Activated CD4-positive, alpha-beta memory T cell treated with anti-CD3 and anti-CD28 coated beads, Interleukin-2, amount 10 ng/mL, durations not matched to agents 7 days and 5 days (primary cell): ENCODE measurements at places on chromosomes 2 and 18. TPM values are rescaled to one million over a fixed set of nuclear protein-coding genes. Genes with fewer than 3 reads are reported as not detected.

NPAS2 gene
- total RNA-seq, result 0.55 TPM

GNLY gene
- 599 TPM for total RNA-seq

C2orf80 gene
- total RNA-seq, result not detected

PROKR1 gene
- not detected for total RNA-seq

ACADL gene
- not detected for total RNA-seq

- no peak for DNase-seq
- no peak overlapping the region for H3K27ac ChIP-seq
- H3K36me3 ChIP-seq, result peaks cover 13% of the 10 kb centered on the region
Measured at GRCh38 chr2:10316336-10316735, 13.6 kb downstream of the HPCAL1 start.

DNA sequence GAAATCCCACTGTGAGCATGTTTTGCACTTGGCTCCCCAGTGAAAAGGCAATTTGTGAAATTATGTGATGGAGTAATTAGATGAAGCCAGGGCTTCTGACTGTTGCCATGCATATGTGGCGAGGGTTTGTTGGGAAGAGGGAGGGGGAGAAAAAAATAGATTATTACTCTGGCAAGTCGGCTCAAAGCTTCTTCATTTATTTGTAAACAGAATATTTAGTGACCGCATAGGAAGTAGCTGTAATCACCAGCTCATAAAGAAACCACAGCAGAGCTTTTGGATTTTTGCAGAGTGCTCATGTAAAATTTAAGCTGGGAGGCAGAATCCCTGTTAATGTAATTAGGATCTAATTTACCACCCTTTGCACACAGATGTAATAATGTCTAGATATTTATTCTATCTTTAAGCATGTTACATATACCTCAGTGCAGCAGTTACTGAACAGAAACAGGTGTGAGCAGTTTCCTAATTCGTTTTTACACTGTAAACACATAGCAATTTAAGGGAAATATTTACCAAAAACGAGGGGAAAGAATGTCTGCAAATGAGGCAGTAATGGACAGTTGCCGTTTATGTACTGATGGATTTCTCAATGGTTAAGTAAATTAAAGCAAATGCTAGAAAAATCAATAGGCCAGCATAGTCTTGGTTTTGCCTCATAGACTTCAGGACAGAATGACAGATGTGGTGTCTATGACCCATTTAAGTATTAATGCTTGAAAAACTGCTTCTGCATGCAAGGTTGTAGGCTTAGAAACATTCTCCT, 87.9 kb downstream of the MEIS1 start:
- no peak overlapping the region for H3K4me3 ChIP-seq
- no peaks in the 10 kb centered on the region for H3K4me1 ChIP-seq
- no peak overlapping the region for H3K27ac ChIP-seq
- no peak for DNase-seq

DNA sequence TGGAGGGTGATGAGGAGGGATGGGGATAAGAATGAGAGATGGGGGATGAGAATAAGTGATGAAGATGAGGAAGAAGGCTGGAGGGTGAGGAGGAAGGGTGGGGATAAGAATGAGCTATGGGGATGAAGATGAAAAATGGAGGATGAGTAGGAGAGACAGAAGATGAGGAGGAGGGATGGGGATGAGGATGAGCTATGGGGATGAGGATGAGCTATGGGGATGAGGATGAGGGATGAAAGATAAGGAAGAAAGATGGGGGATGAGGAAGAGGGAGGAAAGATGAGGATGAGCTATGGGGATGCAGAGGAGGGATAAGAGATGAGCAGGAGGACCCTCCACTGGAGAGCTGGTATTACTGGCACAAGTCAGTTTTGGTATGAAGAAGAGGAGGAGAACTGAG, 231.5 kb downstream of the NAPG start:
- no peaks in the 10 kb centered on the region for H3K4me1 ChIP-seq
- no peak overlapping the region for H3K4me3 ChIP-seq
- H3K36me3 ChIP-seq, result no peaks in the 10 kb centered on the region
- no peak for DNase-seq

DNA sequence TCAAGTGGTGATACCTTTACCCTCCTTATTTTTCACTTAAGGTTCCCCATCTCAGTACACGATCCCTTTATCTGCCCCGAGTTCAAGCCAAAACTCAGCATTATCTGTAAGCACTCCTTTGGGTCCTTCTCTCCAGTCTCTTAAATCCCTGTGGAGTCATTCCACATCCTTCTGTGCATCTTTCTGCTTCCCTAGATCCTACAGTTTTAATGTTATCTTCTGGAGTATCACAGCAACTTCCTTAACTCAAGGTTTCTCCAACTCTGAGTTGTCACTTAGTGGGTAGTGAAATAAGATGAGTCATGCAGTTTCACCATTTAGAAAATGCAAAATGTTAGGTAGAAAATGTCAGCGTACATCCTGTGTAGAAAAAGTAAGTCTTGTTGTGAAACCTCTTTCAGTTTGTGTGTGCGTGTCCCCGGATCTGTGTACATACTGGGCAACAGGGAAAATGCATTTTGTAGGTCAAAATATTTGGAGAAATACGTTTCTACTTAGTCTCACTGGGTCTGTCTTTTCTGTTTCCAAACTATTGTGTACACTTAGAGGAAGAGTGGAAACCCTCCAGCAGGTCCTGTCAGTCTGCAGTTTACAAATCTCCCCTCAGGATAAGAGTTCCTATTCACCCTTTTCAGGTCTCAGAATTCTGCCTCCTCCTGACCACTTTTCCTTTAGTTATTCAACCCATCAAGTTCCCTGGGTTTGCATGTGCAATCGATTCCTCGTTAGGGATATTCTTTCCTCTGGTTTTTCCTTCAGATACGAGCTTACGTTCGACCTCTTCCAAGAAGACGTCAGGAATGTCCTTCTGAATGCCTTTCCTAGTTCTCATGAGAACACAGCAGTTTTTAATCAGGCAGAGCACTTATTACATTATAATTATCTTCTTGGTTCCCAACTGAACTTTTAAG, 154.8 kb downstream of the TGIF1 start:
- no peak overlapping the region for H3K4me3 ChIP-seq
- no peak overlapping the region for H3K27ac ChIP-seq
- no peaks in the 10 kb centered on the region for H3K27me3 ChIP-seq
- peak; percentile 50 for DNase-seq
- H3K36me3 ChIP-seq, result peaks cover 14% of the 10 kb centered on the region
- peaks cover 18% of the 10 kb centered on the region for H3K4me1 ChIP-seq

GRCh38 chr2:197908990-197909776, 104.8 kb downstream of the PLCL1 start:
- H3K27me3 ChIP-seq, result peaks cover 7% of the 10 kb centered on the region
- no peak for DNase-seq
- H3K36me3 ChIP-seq, result no peaks in the 10 kb centered on the region
- no peak overlapping the region for H3K27ac ChIP-seq

- DNase-seq, result no peak
- peaks cover 4% of the 10 kb centered on the region for H3K27me3 ChIP-seq
- H3K27ac ChIP-seq, result no peak overlapping the region
- H3K36me3 ChIP-seq, result no peaks in the 10 kb centered on the region
Measured at GRCh38 chr2:17583166-17583565, 42.7 kb downstream of the VSNL1 start.

- no peak overlapping the region for H3K4me3 ChIP-seq
- H3K27ac ChIP-seq, result no peak overlapping the region
- H3K27me3 ChIP-seq, result peaks cover 52% of the 10 kb centered on the region
- DNase-seq, result no peak
- H3K4me1 ChIP-seq, result peaks cover 5% of the 10 kb centered on the region
Measured at GRCh38 chr2:38178556-38179419, 102.8 kb upstream of the CYP1B1 start.

DNA sequence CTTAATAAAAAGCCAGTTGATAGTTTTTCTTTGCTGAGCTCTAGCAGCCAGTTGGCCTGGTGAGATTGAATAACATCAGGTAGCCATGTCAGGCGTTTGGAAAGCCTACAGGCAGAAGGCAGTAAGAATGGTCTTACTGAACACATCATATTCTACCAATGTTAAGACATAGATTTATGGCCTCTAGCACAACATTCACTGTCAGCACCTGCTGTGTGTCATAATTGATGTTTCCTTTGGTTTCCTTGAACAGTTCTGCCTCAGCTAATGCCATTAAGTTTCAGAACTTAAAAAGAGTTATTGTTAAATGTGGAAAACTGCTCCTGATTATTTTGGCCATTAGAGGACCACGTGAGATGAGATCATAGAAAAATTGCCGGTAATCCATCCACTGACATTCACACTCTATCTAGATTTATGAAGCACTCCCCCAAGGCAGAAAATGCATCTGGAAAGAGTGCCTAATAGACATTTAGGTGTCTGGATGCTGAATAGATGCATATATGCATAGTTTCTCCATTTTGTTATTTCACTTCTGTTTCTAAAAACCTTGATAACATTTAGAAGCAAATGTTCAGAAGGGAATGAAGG, 434.7 kb downstream of the PTPRM start:
- no peak overlapping the region for H3K27ac ChIP-seq
- H3K4me1 ChIP-seq, result no peaks in the 10 kb centered on the region
- no peak for DNase-seq
- no peaks in the 10 kb centered on the region for H3K36me3 ChIP-seq

GRCh38 chr18:75215663-75216062, 5.1 kb downstream of the TSHZ1 start:
- H3K27me3 ChIP-seq, result no peaks in the 10 kb centered on the region
- no peak overlapping the region for H3K27ac ChIP-seq
- H3K36me3 ChIP-seq, result peaks cover 27% of the 10 kb centered on the region
- no peak for DNase-seq
- peaks cover 51% of the 10 kb centered on the region for H3K4me1 ChIP-seq

GRCh38 chr18:8828798-8829197, 123.4 kb downstream of the MTCL1 start:
- peaks cover 2% of the 10 kb centered on the region for H3K27me3 ChIP-seq
- H3K4me1 ChIP-seq, result no peaks in the 10 kb centered on the region
- H3K4me3 ChIP-seq, result no peak overlapping the region
- H3K27ac ChIP-seq, result no peak overlapping the region
- H3K36me3 ChIP-seq, result no peaks in the 10 kb centered on the region

- H3K4me1 ChIP-seq, result peaks cover 96% of the 10 kb centered on the region
- peaks cover 74% of the 10 kb centered on the region for H3K36me3 ChIP-seq
- no peaks in the 10 kb centered on the region for H3K27me3 ChIP-seq
- peak overlapping the region; percentile 29 for H3K4me3 ChIP-seq
- DNase-seq, result peak; percentile 42
Measured at GRCh38 chr18:77099485-77100370, 32.9 kb downstream of the MBP start.

GRCh38 chr2:64023485-64024258, 4.4 kb upstream of the VPS54 start:
- no peak overlapping the region for H3K4me3 ChIP-seq
- DNase-seq, result no peak
- peaks cover 4% of the 10 kb centered on the region for H3K36me3 ChIP-seq
- no peaks in the 10 kb centered on the region for H3K27me3 ChIP-seq
- peaks cover 41% of the 10 kb centered on the region for H3K4me1 ChIP-seq
- no peak overlapping the region for H3K27ac ChIP-seq

DNA sequence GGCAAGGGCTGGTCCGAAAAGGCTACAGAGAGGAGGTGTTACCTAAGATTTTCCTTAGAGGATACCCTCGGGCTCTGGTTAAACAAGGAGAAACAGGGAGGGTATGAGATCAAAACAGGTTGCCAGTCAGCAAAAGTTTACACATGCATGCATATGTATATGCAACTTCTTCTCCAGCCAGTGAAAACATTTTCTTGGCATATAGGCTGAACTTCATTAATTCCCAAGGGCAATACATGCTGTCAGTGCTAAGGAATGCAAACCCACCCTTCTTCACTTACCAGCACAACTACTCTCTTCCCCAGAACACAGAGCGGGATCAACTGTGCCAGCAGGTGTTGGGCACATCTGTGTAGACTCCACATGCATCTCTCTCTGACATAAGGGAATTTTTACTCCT, 176.0 kb downstream of the GFPT1 start:
- peaks cover 16% of the 10 kb centered on the region for H3K27me3 ChIP-seq
- DNase-seq, result no peak
- no peaks in the 10 kb centered on the region for H3K36me3 ChIP-seq
- no peaks in the 10 kb centered on the region for H3K4me1 ChIP-seq
- H3K4me3 ChIP-seq, result no peak overlapping the region
- no peak overlapping the region for H3K27ac ChIP-seq

GRCh38 chr18:8328126-8328525, 281.1 kb upstream of the RAB12 start:
- no peak overlapping the region for H3K27ac ChIP-seq
- H3K4me3 ChIP-seq, result no peak overlapping the region
- H3K36me3 ChIP-seq, result no peaks in the 10 kb centered on the region
- DNase-seq, result no peak
- H3K4me1 ChIP-seq, result no peaks in the 10 kb centered on the region
- H3K27me3 ChIP-seq, result no peaks in the 10 kb centered on the region

GRCh38 chr2:18603854-18604530, 14.6 kb upstream of the NT5C1B start:
- no peaks in the 10 kb centered on the region for H3K4me1 ChIP-seq
- no peaks in the 10 kb centered on the region for H3K27me3 ChIP-seq
- no peak overlapping the region for H3K4me3 ChIP-seq
- H3K27ac ChIP-seq, result no peak overlapping the region
- no peaks in the 10 kb centered on the region for H3K36me3 ChIP-seq
- DNase-seq, result no peak
